ENCODE measurements at places on chromosomes 2 and 18.

DNA sequence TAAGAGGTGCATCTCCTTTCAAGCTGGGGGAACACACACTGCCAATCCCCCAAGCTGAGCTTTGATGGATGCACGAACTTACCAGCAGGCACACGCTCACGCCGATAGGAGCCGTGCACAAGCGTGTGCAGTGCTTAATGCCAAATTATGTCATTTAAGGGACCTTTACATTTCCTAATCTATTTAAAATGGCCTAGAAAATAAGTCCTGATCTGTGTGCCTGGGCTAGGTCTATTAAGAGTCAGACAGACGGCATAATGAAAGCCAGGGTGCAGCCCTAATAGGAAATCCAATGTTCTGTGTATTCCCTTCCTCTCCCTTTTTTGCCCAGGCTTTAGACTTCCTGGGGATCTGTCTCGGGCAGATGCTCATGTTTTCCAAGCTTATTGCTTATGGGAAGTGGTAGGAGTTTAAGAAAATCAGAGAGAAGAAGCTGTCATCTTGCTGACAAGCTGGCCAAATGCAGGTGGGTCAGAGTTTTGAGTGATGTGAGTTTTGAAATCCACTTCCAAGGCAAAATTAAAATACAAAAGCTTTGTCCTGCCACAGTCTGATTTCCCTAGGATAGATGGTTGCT is 142.6 kb downstream of the MYT1L start:
- no peak for DNase-seq

DNA sequence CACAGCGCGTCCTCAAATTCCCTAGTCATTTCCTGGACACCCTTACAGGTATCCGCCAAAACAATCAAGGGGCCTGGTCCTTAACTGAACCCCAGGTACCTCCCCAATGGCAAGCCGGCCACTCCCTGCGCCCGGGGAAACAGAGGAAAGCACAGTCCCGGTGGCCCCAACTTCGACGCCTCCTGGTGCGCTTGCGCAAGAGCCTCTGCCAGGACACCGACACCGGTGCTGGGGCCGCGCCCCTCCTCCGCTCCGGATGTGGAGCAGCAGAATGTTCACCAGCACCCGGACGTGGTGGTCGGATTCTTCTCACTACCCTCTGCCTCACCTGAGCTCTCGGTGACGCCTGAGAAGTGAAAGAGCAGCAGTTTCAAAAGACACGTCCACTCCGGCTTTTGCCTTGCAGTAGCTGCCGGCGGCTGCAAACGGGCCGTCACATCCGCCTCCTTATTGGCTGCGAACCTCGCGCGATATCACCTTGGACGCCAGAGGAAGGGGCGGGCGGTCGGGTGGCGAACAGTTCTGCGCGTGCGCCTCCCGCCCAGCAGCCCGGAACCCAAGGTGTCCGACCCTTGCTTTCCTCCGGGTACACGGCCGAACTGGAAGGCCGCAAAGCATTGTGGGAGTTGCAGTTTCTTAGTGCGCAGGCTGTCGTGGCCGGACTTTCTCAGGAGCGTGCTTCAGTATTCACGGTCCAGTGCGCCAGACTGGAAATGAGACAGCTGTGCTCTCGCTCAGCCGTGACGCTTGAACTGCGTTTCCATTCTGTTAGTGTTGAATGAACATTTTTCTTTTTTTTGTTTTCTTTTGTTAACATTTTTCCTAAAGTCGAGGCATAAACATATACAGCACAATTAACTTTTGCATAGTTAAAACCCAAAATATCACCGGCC is at the start of gene TXNDC9:
TXNDC9 (minus strand) TSS at position 423 of the 893 bp plus-strand sequence. CDS start 3,123 bp downstream, outside the sequence.
- DNase-seq, result peak; percentile 96

DNA sequence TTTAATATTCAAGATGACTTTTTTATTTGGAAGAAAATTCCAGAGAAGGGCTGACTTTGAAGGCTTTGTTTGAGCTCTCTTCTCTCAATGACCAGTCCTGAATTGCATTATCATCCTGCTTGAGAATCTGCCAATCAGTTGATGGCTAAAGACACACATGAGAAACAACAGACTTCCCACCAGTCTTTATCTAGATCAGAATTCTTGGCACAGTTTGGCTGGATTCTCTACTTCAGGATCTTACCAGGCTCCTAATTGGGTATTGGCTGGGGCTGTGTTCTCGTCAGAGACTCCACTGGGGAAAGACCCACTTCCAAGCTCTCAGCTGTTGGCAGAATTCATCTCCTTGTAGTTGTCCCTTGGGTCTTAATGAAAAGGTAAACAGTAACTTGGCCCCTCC is 86.0 kb downstream of the WDSUB1 start:
- no peak for DNase-seq

DNA sequence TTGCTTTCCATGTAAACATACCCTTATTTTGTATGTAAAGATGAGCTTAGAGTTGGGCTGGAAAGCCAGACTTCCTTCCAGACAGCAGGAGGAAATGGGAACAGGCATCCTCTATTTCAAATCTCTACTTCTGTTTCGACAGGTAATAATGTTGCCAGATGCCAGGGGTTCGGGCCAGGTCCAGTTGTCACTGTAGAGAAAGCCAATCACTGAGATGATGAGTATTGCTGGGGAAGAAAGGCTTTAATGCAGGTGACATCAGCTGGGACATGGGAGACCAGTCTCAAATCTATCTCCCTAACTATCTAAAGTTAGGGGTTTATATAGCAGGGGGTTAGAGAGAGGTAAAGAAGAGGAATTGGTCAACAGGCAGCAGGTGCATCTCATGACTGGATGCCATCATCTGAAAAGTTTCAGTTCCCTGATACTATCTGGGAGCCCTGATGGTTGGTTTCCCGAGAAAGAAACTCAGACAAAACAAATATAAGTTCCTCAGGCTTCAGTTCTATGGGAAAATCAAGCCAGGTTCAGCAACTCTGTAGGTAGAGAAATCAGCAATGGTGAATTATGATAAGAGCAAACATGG is 9.3 kb upstream of the MTCL1 start:
- DNase-seq, result no peak

GRCh38 chr2:55161295-55162210 is 70.5 kb downstream of the CLHC1 start:
- no peak for DNase-seq

GRCh38 chr18:12290086-12290485 is 18.0 kb upstream of the TUBB6 start:
- DNase-seq, result no peak
